Lower lobe of right lung (tissue), 2 donors: ENCODE measurements at places on chromosomes 12 and 14. TPM values are rescaled to one million over a fixed set of nuclear protein-coding genes. Genes with fewer than 3 reads are reported as not detected.
A peak's percentile ranks its signal among the peaks of the same experiment; 100 is the strongest.

The ACACB gene
- total RNA-seq: 42.5 TPM

The KRT81 gene
- total RNA-seq: not detected

The SLC38A4 gene
- total RNA-seq: 1.1 TPM

The TMEM120B gene
- 13.4 TPM for total RNA-seq

The CLEC1B gene
- 0.95 TPM for total RNA-seq

The LMBR1L gene
- total RNA-seq: 61.7 TPM

The RNASE3 gene
- total RNA-seq: not detected

The KRT73 gene
- total RNA-seq: not detected

The TMEM119 gene
- 13.4 TPM for total RNA-seq

DNA sequence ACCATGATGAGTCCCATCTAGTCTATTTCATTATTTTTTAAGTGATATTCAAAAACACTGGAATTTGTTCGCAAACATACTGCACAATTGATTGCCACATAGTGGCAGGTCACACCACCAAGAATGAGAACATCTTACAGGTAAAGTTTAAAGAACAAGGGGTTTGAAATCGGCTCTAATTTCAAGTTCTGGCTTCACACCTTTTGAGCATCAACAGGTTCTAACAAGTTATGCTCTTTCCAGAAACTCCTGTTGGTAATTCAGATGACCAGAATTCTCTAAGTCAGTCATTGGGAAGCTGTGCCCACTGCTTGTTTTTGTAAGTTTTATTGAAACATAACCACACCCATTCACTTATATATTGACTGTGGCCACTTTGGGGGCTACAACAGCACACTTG, 336.3 kb downstream of the FUT8 start:
- no peak for DNase-seq
- no peak overlapping the region for H3K27ac ChIP-seq
- no peak overlapping the region for H3K4me3 ChIP-seq
- no peaks in the 10 kb centered on the region for H3K36me3 ChIP-seq
- H3K27me3 ChIP-seq: no peaks in the 10 kb centered on the region

DNA sequence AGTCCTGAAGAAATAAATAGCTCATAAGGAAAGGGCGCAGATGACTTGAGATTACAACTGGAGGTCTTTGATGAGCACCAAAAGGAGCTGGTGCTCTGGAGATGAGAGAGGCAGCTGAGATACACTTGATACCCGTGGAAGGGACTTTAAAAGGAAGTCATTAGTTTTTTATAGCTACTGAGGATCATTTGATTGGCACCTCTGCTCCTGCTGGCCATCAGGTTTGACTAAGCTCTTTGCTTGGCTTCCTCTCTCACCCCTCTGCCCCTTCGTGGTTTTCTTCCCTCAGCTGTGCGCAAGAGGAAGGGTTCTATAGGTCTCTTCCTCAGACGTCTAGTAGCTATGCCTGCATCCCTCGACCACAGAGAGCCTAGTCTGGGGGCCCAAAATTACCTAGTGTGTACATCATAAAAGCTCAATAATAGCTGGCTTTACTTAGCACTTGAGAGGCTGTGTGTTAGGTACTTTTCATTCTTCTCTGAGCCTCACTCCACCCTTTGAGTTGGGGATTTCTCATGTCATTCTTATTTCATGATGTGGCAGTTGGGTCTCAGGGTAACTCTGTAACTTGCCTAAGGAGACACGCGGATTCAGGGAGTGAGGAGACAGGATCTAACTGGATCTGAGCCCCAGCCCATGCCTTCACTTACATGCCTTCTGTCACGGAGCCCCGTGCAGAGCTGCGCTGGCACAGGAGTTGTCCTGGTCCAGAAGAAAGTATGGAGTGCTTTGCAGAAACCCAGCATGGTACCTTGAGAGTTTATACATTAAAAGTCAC, 68.4 kb upstream of the ASPG start:
- no peaks in the 10 kb centered on the region for H3K4me1 ChIP-seq
- H3K27ac ChIP-seq: no peak overlapping the region
- H3K4me3 ChIP-seq: no peak overlapping the region
- H3K36me3 ChIP-seq: no peaks in the 10 kb centered on the region

GRCh38 chr12:18580706-18581105, 157.1 kb downstream of the PLCZ1 start:
- no peaks in the 10 kb centered on the region for H3K27me3 ChIP-seq
- H3K4me3 ChIP-seq: no peak overlapping the region
- H3K36me3 ChIP-seq: no peaks in the 10 kb centered on the region
- DNase-seq: no peak
- H3K4me1 ChIP-seq: no peaks in the 10 kb centered on the region
- no peak overlapping the region for H3K27ac ChIP-seq

- no peak overlapping the region for H3K27ac ChIP-seq
- DNase-seq: no peak
- H3K4me3 ChIP-seq: no peak overlapping the region
- H3K27me3 ChIP-seq: no peaks in the 10 kb centered on the region
- H3K4me1 ChIP-seq: no peaks in the 10 kb centered on the region
Measured at GRCh38 chr12:131816495-131816894, 11.7 kb upstream of the MMP17 start.

- peak; percentile 89 for DNase-seq
- peak within 1 kb of the TSS; percentile 100 for H3K4me3 ChIP-seq
- H3K27ac ChIP-seq: peak within 1 kb of the TSS; percentile 93
- H3K36me3 ChIP-seq: peaks cover 45% of the 10 kb centered on the region
- H3K27me3 ChIP-seq: no peaks in the 10 kb centered on the region
Measured at GRCh38 chr12:108560752-108561719, at the start of gene SART3. SART3 (minus strand) TSS chr12:108561173; CDS start chr12:108561154, 19 bp downstream.

- H3K4me1 ChIP-seq: no peaks in the 10 kb centered on the region
- no peak for DNase-seq
- no peaks in the 10 kb centered on the region for H3K27me3 ChIP-seq
Measured at GRCh38 chr12:22415342-22416309, 81.1 kb upstream of the ST8SIA1 start.

DNA sequence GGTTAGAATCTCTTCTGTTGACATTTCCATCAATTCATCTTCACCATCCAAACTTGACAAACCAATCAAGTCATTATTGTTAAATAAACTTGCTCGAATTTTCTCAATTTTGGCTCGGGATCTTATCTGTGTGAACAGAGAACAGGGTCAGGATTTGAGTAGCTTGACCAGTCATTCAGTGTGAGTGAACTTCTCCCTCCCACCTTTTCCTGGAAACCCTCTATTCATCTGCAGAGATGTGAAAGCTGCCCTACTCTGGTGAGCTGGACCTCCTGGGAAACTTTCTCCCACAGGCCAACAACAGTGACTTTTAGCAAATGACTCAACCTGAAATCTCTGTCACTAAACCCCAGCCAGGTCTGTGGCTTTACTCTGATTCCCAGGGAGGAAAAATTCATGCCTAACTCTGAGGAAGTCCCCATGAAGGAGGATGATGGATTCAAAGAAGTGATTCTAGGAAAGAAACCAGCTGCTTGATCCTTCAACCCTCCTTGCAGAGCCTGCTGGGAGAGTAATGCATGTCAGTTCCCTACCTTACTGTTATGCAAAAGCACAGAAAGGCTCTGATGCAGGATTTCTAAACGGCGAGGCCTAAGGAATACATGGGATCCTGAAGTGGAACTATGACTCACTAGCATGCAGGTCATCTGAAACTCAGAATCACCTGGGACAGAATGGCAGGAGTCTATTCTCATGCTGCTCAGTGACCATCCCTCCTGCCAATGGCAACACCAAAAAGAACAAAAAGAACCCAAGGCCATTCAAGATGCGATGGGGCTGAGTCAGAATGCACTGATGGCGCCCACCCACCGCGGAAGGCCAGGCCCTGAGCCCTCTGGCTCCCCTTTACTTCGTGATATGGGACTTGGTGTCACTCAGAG, 58.0 kb downstream of the TRAFD1 start:
- peaks cover 4% of the 10 kb centered on the region for H3K4me1 ChIP-seq
- peaks cover 87% of the 10 kb centered on the region for H3K36me3 ChIP-seq
- H3K27ac ChIP-seq: no peak overlapping the region

DNA sequence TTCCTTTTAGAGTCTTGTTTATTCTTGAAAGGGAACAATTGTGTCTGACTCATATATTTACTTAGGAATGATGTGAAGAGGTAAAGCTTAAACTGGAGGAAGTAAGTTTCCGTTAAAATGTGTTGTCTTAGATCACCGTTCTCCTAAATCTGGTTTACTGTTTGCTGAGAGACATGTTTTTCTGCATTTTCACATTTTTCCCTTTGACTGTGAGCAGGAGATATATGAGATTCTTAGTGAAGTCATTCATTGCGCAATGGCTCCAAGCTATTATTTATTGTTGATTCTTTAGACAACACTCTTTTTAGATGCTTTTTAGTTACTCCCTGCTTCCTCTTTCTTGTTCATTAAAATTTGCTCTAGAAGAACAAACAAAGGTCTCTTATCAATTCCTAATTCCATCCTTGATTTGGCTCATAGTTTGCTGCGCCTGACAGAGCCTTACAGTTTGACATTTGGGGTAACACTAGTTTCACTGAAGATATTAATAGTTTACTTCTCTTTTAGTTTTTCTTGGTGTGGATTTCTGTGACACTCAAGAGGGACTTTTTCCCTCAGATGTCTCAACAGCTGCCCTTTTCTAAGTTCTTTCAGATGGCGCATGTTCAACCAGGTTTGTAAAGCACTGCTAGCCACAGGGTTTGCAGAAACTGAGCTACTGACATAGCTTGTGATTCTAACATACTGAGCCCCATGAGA, 11.4 kb downstream of the CLECL1 start:
- H3K4me3 ChIP-seq: no peak overlapping the region
- H3K36me3 ChIP-seq: no peaks in the 10 kb centered on the region
- H3K27ac ChIP-seq: no peak overlapping the region
- no peaks in the 10 kb centered on the region for H3K4me1 ChIP-seq
- no peak for DNase-seq

- no peak overlapping the region for H3K4me3 ChIP-seq
- peak; percentile 55 for DNase-seq
- H3K36me3 ChIP-seq: no peaks in the 10 kb centered on the region
Measured at GRCh38 chr12:106760184-106760531, 14.3 kb upstream of the RIC8B start.

GRCh38 chr12:106855221-106855758, 80.8 kb downstream of the RIC8B start:
- H3K4me1 ChIP-seq: no peaks in the 10 kb centered on the region
- H3K27me3 ChIP-seq: no peaks in the 10 kb centered on the region
- H3K4me3 ChIP-seq: no peak overlapping the region
- no peak overlapping the region for H3K27ac ChIP-seq
- no peak for DNase-seq

DNA sequence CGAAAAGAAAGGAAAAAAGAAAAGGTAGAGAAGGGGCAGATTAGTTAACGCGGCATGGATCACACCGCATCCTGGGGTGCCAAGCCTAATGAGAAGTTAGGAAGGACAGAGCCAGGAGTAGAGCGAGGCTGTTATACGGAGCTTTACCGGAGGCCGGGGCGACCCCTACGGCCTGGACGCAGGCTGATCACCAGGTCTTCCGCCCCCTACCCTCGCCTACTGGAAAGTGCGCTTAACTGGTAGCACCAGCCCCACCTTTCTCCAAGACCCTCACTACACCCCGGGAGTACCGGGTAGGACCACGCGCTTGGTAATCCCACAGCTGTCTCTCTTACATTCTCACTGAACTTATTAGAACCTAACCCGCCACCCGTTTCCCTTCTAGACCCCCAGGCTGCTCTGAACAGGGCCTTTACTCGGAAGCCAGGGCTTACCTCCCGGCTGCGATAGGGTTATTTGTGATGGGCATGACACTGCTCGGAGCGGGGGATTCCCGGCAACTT, 33.8 kb downstream of the WBP11 start:
- peak overlapping the region; percentile 83 for H3K4me3 ChIP-seq
- peaks cover 22% of the 10 kb centered on the region for H3K4me1 ChIP-seq
- peak; percentile 60 for DNase-seq
- H3K27me3 ChIP-seq: no peaks in the 10 kb centered on the region

GRCh38 chr12:57367121-57367520, 63.7 kb downstream of the R3HDM2 start:
- H3K4me1 ChIP-seq: no peaks in the 10 kb centered on the region
- H3K27ac ChIP-seq: no peak overlapping the region
- DNase-seq: no peak
- H3K36me3 ChIP-seq: peaks cover 4% of the 10 kb centered on the region
- no peak overlapping the region for H3K4me3 ChIP-seq
